ENCODE measurements at places on chromosomes 3 and 15.

DNA sequence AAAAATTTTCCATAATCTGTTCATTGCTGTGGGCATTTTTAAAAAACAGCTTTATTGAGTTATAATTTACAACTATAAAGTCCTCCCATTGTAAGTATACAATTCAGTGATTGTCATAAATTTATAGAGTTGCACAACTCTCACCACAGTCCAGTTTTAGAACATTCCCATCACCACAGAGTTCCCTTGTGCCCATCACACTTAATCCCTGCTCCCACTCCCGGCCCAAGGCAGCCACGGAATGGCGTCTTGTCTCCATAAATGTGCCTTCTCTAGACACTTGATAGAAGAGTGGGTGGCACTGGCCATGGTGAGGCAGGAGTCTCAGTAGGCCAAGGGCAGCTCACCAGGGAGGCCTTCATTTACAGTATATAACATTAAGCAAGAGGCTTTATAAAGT is 6.3 kb downstream of the TSEN2 start:
- no peak for DNase-seq

DNA sequence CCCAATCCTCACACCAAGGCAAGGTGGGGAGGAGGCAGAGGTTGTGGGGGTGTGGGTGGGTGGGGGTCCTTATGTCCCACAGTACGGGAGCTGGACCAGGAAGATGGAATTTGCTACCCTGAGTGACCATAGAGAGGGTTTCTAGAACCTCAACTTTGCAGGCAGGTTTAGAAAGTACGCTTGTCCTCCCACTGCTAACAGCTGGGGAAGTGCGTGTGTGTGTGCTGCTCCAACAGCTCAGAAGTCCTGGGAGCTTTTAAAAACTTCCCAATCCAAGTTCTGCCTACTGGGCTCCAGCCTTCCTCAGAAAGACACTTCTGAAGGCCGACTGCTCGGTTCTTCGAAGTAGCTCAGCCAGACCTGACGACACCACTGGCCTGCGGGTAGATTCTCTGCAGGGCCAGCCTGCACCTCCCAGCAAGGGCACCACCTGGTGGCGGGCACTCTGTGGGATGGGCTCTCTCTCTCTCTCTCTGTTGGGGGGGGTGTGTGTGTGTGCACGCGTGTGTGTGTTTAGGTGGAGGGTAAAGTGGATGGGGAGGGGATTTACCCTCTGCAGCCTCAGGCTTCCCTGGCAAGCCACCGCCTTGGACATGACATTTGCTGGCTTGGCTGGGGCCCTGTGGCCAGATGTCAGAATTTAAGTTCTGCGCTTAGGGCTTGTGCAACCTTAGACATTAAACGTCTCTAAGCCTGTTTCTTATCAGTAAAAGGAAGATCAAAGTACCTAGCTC is 15.6 kb downstream of the TMEM158 start:
- peak; percentile 82 for DNase-seq

- no peak for DNase-seq
These were observed 126.2 kb downstream of the TPRG1 start for GRCh38 chr3:189297932-189298331.

GRCh38 chr3:29773481-29773880 is 492.6 kb downstream of the RBMS3 start:
- no peak for DNase-seq

DNA sequence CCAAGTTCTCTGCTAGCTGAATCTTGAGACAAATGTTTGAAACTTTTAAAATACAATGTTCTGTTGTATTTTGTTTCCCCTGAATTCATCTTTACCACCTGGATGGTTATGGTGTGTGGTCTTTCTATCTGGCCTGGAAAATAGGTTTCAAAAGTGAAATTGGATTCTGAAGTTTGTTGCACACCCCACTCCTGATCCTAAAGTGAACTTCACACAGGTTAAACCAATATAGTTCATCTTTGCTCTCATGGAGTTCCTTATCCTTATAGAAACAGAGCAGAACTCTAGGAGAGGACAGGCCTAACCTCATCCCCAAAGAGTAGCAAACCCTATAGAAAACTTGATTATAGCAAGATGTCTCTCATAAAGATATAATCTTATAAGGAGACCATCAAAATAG is 179.4 kb upstream of the BCL6 start:
- DNase-seq = no peak

- DNase-seq = peak; percentile 82
These were observed 1.7 kb upstream of the PLA2G4F start for GRCh38 chr15:42157981-42158765.

DNA sequence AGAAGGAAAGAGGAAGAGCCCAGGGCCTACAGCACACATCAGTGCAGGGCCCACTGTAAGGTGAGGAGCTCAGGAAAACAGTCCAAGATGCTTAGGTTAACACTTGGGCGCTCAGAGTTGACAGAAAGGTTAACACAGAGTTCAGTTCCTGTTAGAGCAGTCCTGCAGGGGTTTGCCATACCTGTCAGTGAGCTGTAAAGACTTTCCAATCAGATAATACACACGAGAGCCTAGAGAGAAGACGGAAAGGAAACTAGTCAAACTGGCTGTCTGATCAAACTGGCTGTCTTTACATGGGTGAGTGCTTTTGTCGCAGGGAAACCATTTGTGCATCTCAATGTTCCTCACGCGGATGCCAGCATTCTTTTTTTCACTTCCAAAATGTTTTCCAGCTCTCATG is 61.4 kb upstream of the ARHGEF26 start:
- no peak for DNase-seq

GRCh38 chr3:63613561-63613960 is 38.9 kb upstream of the SNTN start:
- DNase-seq = no peak

DNA sequence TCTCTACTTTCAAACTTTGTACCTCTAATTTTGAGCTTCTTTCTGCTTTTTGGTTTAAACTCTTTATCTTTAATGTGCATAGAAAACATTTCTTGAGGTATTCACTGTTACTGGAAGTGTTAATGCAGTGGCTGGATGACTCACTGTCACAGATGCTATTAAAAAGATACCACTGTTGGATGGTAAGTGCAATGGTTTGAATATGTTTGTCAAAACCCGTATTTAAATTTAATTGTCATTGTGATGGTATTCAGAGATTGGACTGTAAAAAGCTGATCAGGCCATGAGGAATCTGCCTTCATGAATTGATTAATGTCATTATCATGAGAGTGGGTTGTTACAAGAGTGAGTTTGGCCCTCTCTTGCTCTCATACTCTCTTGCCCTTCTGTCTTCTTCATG is 70.6 kb downstream of the AP4E1 start:
- DNase-seq = peak; percentile 35

DNA sequence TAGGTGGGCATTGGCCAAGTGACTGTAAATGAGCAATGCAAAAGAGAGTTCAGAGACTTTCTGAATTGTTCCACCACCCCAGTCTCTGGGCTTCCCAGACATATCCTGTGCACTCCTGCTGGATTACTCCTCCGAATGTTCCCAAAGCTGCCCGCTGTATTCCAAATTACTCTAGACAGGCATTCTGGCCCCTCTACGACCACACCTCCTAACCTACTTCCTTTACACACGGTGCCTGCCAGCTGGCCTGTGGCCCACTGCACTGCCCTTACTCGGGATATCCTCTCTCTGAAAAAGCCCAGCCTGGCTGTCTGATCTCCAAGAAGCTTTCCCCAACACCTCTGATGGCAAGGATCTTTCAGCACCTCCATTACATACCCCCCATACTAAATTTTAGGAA is 66.6 kb downstream of the DUT start:
- DNase-seq = no peak

GRCh38 chr3:129908417-129908816 is 14.9 kb upstream of the TMCC1 start:
- DNase-seq = peak; percentile 81

DNA sequence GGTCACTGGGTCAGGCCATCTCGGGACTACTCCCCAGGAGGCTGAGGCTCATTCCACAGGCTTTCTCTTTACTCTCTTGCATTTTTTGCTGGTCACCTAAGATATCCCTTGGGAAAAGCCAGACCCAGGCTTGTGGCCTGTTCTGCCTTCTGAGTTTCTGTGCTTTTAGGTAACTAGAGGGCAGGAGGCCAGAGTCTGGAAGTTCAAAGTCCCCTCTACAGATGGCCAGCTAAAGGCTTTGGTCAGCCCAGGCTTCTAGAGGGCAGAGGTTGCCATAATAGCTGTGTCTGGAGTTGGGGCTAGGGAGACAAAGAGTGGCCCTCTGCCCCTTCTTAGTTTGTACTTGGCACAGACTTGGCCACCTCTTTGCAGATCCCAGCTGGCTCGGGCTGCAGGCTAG is 8.4 kb upstream of the PARP6 start:
- DNase-seq = no peak

DNA sequence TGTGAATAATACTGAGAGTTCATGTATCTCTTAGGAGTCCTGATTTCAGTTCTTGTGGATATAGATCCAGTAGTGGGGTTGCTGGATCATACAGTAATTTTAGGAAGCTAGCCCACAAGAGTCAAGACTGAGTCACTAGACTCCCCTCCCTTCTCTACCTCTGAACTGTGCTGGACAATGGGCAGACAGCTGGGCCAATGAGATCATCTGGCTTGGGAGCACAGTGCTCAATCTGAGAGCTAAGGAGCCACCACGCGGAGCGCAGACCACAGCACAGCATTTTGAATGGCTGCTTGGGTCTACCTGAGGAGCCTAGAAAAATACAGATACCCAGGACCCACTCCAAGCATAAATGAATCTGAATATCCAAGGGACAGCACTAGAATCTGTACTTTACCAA is 32.5 kb downstream of the WNT5A start:
- DNase-seq = no peak

- no peak for DNase-seq
These were observed 12.6 kb downstream of the ALAS1 start for GRCh38 chr3:52210550-52211046.

GRCh38 chr15:58070801-58071418 is 5.4 kb upstream of the ALDH1A2 start:
- DNase-seq = peak; percentile 49

- peak; percentile 28 for DNase-seq
These were observed 5.7 kb downstream of the ESYT3 start for GRCh38 chr3:138440121-138440521.
